NCI-H1105 (cell line): ENCODE measurements at places on chromosomes 12 and 14.

DNA sequence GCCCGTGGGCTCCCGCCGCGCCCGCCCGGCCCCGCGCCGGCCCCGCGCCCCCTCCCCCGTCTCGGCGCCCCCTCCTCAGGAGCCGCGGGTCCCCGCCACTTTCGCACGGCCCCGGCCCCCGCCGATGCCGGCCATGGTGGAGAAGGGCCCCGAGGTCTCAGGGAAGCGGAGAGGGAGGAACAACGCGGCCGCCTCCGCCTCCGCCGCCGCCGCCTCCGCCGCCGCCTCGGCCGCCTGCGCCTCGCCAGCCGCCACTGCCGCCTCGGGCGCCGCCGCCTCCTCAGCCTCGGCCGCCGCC is 263 bp downstream of the RCOR1 start:
- DNase-seq = peak; percentile 33

GRCh38 chr12:119949594-119949993 is 39.4 kb upstream of the BICDL1 start:
- DNase-seq = no peak

- DNase-seq = peak; percentile 44
Measured at GRCh38 chr12:114404926-114405518, 922 bp downstream of the TBX5 start.

DNA sequence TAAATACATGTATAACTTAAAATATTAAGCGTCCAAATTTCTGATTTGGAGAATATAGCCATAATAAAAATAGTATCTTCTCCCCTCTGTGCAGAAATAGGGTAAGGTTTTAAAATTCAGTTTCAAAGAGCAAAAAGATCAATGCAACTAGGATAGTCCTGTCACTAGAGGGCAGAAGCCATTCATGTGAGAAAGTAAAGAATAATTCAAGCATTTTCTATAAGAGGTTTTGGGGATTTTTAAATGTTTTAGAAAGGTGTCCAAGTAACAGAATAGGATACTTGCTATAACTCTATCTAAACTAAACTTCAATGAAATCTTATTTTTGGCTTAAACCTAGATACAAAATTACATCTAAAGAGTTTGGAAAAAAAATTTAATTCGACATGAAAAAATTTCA is 50.3 kb downstream of the ADAMTS20 start:
- DNase-seq = peak; percentile 6

DNA sequence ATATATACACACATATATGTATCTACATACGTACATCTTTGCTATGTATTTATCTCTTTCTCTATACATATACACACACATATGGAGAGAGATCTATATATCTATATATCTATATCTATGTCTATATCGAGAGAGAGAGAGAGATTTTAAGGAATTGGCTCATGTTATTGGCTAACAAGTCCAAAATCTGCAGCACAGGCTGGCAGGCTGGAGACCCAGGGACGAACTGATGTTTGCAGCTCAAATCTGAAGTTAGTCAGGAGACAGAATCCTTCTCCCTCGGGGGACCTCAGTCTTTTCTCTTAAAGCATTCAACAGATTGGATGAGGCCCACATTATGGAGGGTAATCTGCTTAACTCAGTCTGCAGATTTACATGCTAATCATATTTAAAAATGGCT is 40.7 kb upstream of the DACT1 start:
- DNase-seq = no peak

GRCh38 chr14:49720744-49721143 is 27.8 kb downstream of the KLHDC1 start:
- no peak for DNase-seq

DNA sequence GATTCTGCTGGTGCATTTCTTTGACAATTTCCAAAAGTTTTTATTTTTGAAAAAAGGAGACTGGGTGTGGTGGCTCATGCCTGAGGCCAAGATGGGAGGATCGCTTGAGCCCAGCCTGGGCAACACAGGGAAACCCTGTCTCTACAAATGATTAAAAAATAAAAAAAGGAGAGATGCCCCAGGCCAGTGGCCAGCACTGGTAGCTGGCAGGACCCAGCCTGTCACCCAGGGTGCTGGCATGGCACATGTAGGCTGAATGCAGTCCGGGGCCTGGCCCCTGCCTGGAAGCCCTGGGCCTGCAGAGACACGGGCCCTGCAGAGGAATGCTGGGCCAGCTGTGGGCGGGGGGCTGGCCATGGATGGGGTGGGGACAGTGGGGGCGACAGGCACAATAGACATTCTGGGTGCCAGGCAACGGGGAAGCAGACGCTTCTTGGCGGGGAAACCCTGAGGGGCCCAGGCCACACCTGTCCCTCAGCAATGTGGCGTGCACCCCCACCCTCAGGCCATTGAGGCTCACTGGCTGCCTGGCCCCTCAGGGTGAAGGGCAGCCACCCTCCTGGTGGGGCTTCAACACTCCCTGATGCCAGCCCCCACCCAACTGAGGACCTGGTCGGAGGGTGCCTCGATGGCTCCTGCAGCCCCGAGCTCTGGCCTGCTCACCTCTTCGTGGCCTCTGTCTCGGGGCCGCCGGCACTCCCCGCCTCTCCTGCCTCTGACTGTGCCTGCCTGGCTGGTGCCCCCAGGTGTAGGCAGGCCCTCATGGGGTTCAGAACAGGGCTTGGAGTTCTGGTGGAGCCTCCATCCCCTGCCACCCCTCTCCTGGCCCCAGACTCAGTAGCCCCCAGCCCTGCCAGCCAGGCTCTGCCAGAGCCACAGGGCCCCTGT is 12.1 kb downstream of the TRMT61A start:
- DNase-seq = no peak

GRCh38 chr12:47811581-47812484 is 7.9 kb downstream of the HDAC7 start:
- no peak for DNase-seq

GRCh38 chr12:115770643-115771042 is 506.9 kb downstream of the MED13L start:
- DNase-seq = no peak

DNA sequence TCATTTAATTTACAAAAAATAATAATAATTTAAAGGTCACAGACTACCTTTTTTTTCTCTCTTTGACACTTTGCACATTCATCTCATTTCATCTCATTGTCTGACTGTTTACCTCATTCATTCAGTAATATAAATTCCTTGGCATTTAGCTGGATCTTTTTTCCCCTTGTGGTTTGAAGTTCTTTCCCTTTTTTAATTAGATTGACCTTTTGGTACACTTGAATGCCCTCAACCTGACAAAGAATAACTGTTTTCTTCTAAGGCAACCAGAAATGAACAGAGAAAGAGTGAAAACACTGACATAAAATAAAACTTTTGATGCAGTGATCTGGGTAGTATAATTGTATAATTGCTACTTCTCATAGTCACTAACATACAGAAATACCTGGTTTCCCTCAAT is 774.9 kb upstream of the NOVA1 start:
- DNase-seq = no peak

DNA sequence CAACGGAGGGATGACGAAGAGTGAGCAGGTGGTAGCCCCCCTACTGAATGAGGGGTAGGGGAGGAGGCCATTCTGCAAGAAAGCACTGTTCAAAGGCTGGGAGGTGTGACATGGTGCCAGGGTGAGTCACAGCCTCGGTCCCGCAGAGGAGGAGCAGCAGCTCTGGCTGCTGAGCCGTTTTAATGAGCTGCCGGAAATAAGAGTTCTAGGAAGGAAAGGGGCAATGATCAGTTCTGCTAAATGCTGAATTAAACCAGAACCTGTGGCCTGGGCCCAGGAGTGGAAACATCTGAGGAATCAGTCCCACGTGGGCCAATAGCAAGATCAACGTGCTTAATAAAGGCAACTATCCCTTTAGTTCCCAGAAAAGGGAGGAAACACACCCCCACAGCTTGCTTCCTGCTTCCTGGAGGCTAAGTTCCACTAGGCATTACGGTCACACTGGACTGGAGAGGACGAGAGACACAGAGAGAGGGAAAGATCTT is 3.6 kb downstream of the ABCD4 start:
- DNase-seq = no peak

GRCh38 chr12:49706351-49707127 is 666 bp downstream of the FMNL3 start:
- no peak for DNase-seq

DNA sequence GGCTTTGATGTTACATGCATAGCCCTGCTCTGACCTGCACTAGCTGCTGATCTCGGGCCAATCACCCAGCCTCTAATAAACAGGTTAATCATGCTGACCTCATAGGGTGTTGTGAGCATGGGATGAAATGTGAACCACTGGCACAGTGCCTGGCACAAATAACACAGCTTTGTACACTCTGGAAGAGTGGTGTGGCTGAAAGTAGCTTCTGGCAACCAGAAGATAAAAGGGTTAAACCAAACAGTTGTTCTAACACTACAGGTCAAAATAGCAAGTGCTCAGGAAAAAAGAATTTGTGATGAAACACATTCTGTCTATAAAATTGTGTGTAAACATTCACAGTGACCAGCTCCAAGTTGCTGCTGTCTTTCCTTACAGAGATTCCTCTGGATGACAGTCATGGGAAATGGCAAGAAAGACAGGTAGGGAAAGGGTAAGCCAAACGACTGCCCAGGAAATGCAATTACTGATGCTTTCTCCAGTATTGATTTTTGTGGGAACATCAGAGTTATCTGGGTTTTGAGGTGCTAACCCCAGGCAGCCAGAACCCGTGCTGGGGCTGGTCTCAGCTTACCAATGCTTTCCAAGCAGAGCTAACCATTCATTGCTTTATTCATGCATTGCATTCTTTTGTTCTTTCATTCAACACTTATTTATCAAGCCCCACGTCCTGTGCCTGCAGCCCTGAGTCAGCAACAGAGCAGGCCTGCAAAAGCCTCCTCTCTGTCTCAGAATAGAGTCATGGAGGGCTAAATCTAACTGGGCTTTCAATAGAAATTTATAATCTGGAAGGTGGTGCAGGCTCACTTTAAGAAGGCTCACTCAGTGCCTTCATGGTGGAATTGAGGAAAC is 38.1 kb upstream of the CAPRIN2 start:
- no peak for DNase-seq

GRCh38 chr14:79426103-79426755 is 785.1 kb downstream of the DIO2 start:
- DNase-seq = no peak
